ENCODE measurements at places on chromosomes 13 and 19. TPM values are rescaled to one million over a fixed set of nuclear protein-coding genes. Genes with fewer than 3 reads are reported as not detected.

The FCAR gene
- 1.3 TPM for total RNA-seq

The ATP4B gene
- not detected for total RNA-seq

The TEKTIP1 gene
- total RNA-seq, result 0.54 TPM

The TNFSF13B gene
- total RNA-seq, result 27.5 TPM

The ERICH6B gene
- total RNA-seq, result not detected

The FAM124A gene
- 0.27 TPM for total RNA-seq

The CYTH2 gene
- 62.7 TPM for total RNA-seq

The IGFL4 gene
- total RNA-seq, result under 0.01 TPM

The CGB5 gene
- not detected for total RNA-seq

The LGALS4 gene
- total RNA-seq, result 0.54 TPM

The KLC3 gene
- under 0.01 TPM for total RNA-seq

The MYDGF gene
- total RNA-seq, result 87.8 TPM

The ERICH4 gene
- under 0.01 TPM for total RNA-seq

The FGF22 gene
- total RNA-seq, result under 0.01 TPM

The ZNF566 gene
- total RNA-seq, result 4.8 TPM

The STAP2 gene
- 3.8 TPM for total RNA-seq

The ARL11 gene
- 6.2 TPM for total RNA-seq

The DAND5 gene
- under 0.01 TPM for total RNA-seq

The FFAR1 gene
- total RNA-seq, result 0.27 TPM

The SOX1 gene
- total RNA-seq, result not detected

The GRWD1 gene
- total RNA-seq, result 41.2 TPM

The ZNF813 gene
- 2.2 TPM for total RNA-seq
